Panc1 (cell line): ENCODE measurements at places on chromosomes 1 and 21.

- DNase-seq = no peak
These were observed 496.4 kb downstream of the SETD4 start for GRCh38 chr21:35563885-35564451.

DNA sequence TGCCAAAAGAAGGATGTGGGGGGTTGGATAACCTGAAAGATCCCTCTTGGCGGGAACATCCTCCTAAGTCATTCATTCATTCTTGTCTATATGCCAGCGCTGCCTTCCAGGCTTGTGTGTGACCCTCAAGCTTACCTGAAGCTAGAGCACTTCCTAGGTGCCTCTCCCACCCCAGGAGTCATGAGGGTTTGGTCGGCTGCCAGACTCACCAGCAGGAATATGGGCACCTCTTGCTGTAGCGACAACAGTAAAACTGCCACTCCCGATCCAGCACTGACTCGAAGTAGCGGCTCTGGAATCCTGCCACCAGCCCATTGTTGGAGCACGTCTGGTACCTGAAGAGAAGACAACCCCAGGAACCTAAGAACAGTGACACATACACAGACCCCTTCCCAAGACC is 15.0 kb downstream of the DPT start:
- no peak for DNase-seq

GRCh38 chr21:45578176-45578801 is 36.0 kb upstream of the SLC19A1 start:
- DNase-seq = no peak

GRCh38 chr1:68028566-68028965 is 21.9 kb downstream of the DIRAS3 start:
- no peak for DNase-seq

DNA sequence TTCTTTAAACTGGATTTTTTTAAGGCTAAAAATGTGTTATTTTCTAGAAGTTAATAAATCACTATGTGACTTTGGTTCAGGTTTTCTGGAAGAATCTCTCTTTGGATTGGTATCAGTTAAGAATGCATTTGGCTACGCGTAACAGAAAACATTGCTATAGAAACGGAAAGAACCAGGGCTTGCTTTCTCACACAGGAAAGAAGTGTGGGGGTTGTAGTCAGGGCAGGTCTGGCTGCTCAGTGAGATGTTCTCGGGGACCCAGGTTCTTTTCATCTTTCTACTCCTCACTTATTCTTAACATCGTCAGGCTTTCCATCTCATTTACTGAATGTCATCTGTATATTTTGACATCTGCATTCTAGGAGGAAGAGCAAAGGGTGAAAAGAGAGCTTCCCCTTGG is 191.4 kb downstream of the ZBTB18 start:
- no peak for DNase-seq

- no peak for DNase-seq
These were observed 5.6 kb downstream of the DDI2 start for GRCh38 chr1:15622712-15623373.

GRCh38 chr1:118204648-118205047 is 19.6 kb upstream of the SPAG17 start:
- no peak for DNase-seq

DNA sequence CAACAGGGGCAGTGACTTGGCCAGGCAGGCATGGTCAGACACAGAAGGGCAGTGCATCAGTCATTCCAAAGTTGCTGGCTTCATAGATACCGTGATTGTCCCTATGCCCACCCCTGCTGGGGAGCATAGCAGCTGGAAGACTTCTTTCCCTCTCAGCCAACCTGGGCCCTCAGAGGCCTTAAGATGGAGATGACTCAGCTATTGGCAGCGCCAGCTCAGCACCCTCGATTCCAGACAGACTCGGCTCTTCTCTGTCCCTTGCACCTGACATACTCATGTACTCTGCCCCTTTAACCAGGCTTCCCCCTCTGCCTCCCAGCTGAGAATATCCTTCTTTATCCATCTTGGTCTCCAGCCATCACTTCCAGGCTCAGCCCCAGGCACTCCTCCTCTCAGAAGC is 16.8 kb downstream of the SLAMF8 start:
- DNase-seq = no peak

DNA sequence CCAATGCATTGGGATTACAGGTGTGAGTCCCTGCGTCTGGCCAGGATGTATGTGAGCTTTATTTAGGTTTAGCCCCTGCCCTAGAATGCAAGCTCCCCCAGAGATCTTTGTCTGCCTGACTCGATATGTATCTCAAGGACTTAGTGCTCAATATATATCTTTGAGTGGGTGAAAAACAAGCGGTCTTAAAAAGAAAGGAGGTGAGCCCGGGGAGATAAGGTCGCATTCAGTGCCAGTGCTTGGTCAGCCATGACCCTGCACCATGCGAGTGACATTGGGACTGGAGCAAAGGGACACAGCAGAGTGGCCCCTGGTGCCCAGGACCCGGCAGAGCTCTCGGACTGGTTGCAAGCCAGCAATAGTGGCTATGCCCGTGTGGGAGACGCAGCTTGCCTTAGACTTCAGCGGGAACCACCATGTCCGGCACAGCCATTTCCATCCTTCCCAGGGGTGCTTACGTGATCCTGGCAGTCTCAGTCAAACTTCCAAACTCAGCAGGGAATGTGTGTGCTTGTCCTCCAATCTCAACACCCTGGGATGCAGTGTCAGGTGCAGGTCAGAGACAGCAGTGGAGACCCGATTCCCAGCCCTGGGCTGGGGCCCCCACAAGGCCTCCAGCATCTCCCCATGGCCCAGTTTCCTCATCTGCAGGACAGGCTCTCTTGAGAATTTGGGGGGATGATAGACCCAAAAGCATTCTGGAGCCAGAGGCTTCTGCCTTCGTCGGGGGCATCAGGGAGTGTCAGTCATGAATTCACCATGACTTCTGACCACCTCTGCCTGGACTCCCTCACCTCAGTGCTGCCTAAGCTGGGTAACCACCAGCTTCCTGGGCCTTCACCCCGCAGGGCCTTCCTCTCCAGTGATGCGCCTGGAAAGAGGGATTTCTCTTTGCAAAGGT is 1.8 kb downstream of the MX2 start:
- no peak for DNase-seq

- DNase-seq = no peak
These were observed 81.5 kb upstream of the ZBTB40 start for GRCh38 chr1:22370190-22370498.

DNA sequence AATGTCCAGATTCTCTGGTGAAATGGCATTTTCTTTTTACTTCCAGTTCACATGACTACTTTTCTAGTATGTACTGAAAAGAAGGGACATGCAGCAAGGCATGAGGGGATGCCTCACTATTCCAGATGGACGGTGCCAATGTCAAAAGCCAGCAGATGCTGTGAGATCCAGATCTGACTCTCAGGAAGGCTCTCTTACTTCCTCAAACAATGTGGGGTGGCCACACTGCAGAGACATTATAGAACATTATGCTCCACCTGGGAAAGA is 17.7 kb downstream of the CRYZ start:
- no peak for DNase-seq

DNA sequence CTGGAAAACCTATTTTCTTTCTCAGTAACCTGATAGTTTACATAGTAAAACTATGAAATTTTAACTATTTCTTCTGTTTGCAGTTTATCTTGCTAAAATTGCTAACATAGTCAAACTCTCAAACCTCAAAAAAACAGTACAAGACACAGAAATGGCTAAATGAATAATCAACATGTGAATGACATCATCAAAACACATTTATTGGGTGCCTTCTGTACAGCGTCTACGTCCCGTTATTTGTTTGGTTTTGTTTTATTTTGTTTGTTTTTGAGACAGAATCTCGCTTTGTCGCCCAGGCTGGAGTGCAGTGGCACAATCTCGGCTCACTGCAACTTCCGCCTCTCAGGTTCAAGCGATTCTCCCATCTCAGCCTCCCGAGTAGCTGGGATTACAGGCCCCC is 11.2 kb downstream of the RBM34 start:
- no peak for DNase-seq

- no peak for DNase-seq
These were observed 17.7 kb downstream of the TUT4 start for GRCh38 chr1:52534928-52535764.

DNA sequence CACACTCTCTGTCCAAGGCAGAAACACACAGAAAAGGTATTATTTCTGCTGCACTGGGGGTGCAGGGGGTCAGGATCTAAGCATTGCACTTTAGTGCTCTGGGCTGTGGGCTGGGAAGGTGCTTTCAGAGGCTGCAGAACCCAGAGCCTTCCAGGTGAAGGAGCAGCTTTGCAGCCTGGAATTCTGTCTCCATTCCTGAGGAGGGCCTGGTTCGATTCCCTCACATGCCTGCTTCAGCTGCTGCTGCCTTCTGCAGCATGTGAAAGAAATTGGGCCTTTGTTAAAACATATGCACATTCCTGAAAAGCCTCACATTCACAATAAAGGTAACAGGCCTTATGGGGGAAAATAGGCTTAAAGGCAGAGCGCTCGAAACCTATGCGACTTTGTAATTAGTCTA is 35.9 kb downstream of the VTCN1 start:
- DNase-seq = no peak

- DNase-seq = no peak
These were observed 383.5 kb downstream of the KCNH1 start for GRCh38 chr1:210750468-210750867.

- DNase-seq = no peak
These were observed 37.4 kb upstream of the RGS16 start for GRCh38 chr1:182641561-182641960.

- no peak for DNase-seq
These were observed 37.3 kb downstream of the MFSD2A start for GRCh38 chr1:39992234-39992633.

DNA sequence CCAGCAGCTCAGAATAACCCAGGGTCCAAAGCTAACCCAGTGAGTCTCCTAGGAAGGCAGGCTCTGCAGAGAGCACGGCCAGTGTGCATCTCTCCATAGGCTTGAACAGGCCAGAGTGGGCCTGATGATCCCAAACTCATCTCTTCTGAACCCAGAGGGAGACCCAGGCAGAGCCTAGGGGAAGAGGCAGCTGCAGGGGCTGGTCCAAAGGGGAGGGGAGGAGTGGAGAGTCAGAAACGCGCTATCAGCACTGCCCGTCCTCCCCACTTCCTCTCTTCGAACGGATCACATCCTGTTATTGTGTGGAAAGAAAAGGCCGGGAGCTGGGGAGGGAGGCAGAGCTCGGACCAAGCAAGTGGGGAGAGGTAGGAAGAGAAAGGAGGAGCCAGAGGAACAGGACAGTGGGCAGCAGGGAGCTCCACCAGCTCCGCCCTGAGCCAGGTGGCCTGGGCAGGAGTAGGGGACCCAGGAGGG is 20.2 kb downstream of the TAL1 start:
- DNase-seq = no peak
